ENCODE measurements at places on chromosomes 1 and 21.

DNA sequence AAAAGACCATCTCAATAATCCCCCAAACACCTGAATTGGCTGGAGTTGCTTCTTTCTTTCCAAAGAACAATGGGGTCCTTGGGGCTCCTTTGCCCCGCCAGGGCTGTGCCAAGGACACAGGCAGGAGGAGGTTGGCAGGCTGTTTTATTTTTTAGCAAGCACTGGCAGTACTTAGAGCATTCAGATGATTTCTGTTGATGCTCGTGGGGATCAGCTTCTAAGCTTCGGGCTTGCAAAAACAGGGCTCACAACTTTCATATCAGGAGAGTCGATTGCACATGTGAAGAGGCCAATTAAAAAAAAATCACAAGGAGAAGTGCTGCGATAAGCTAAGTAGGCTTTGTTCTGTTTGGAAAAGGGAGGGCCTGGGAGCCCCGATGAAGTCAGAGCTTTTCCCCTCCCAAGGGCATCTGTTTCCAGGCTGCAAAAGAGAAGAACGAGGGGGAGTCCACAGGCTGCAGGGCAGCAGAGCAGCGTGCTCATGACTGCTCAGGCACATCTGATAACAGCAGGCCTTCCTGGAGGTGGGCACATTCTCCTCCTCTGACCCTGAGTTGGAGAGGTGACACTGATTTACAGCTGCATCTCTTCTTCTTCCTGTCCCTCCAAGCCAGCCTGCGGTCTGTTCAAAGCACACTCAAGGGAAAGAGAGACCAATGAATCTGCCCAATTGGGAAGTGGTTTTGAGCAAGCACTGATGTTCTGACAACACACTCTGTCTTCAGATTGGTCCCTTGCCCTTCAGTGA, 27.3 kb upstream of the BCAR3 start:
- DNase-seq, result no peak

DNA sequence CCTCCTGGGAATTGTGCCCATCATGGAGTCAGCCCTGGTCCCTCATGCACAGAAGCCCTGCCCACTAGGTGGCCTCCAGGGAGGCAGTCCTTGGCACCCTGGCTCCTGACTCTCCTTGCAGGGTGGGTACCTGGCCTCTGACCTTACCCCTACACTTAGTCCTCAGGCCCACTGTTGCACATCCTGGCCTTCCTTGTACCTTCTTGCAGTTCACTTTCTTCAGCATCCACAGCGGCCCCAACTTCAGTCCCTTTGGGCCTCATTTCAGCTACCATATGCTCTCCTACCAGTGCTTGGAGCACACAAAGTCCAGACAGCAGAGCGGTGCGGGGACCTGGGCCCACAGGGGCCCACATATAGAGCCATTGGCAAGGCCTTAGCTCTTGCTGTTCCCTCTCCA, 19.2 kb upstream of the PARP1 start:
- DNase-seq, result no peak

GRCh38 chr1:24996983-24997893, 67.2 kb upstream of the RUNX3 start:
- DNase-seq, result no peak

DNA sequence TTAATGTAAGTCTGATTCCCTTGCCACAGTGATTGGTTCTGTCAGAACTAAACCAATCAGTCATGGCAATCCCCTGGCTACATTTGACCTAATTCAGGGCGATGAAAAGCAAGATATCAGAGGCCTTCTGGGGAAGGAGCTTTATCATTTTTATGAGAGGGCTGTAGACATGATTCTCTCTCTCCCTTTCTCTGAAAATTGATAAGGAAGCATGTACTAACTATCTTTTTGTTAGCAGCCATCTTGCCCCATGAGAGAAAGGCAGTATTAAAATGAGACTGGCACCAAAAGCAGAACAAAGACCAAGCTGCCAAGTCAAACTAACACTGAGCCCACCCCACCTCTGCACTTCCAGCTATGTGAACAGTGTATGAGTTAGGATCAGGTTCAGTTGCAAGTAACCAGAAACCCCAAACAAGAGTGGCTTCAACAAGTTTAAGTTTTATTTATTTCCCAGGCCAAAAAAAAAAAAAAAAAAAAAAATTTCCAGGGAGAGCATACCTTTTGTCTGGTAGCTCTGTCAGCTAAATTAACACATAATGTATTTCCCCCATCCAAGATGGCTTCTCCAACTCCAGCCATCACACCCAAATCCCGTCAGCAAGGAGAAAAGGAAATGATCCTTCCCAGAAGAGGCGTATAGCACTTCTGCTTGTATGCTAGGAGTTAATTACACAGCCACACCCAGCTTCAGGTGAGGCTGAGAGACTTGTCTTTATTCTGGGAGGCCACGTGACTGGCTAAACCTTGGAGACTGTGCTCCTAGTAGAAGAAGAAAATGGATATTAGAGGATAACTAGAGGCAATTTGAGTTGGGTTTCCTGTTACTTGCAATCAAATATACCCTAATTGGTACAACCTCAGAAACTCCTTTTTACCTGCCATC, 105.8 kb upstream of the RALGPS2 start:
- DNase-seq, result no peak

DNA sequence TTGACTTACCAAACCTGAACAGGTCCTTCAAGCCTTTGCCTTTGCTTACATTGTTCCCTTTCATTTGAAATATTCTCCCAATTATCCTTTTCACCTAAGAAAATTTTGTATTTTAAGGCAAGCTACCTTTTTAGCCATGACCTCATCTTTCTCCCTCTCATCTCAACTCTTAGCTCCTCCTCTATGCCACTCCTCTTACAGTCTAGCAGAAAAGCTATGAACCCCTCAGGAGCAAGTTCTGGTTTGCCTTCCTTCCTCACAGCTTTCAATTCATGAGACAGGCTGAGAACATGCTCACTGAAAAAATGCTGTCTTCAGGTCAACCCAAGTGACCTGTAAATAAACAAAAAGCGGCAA, 8.3 kb upstream of the MUTYH start:
- no peak for DNase-seq

- no peak for DNase-seq
Observed at GRCh38 chr1:35316264-35316663, 47.8 kb downstream of the ZMYM4 start.

DNA sequence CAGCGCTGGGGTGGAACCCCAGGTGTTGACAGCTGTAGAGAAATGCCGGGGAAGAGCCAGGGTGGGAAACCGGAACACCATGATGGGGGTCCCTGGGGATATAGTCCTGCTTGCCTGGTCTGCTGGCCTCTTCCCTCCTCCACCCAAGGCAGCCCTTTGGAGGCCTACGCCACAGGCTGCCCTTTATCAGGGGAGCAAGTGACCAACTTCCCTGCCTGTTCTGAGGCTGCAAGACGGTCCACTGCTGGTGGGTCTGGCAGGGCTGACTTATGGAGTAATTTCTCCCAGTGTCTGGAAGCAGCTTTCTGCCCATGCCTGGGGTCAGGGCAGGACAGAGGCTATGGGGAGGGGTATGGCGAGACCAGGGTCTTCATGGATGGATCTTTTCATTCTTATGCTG, 50.8 kb upstream of the EDN2 start:
- DNase-seq, result no peak

GRCh38 chr1:207847116-207847515, 63.8 kb downstream of the CD34 start:
- DNase-seq, result no peak

DNA sequence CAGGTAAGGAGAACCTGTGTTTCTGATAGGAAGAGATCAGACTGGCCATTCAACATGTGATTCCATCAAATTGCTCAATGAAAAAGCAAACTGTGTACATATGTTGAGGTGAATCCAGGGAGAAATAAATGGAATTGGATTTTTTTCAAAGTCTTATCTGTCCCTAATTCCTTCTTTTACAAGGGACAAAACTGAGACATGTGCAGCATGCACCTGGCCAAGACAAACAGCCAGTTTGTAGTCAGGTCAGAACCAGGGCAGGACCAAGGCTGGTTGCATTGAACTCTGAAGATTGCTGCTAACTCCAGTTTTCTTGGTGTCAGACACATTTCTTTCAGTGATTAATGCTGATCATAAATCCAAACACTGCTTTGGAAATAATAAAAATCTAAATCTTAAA, 69.6 kb upstream of the CCDC190 start:
- no peak for DNase-seq

DNA sequence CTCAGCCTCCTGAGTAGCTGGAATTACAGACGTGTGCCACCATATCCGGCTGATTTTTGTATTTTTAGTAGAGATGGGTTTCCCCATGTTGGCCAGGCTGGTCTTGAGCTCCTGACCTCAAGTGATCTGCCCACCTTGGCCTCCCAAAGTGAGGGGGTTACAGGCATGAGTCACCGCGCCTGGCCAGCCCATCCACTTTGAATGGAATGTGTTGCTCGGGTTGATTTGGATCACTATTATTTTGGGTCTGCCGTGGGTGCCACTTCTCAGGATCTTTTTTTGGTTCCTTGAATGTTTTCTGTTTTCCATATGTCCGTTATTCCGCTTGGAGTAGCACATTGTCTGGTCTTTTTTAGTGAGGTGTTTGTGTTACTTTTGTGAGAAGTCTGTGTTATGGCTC, 17.0 kb downstream of the PCNT start:
- DNase-seq, result no peak

DNA sequence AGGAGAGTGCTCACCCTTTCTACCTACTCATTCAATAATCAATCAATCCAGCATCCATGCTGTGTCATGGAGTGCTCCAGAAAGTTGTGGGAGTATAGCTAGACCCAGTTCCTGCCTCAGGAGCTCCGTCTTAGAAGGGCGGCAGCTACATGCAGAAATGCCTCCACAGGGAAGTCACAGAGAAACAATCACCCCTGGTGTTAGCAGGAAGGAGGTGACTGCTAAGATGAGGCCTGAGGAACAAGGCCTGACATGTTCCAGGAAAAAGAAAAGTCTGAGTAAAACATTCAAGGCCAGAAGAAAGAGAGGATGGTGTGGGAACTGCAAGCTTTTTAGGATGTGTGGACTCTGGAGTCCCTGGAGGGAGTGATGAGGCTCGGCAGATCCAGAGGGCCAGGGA, 142.5 kb upstream of the MAGI3 start:
- no peak for DNase-seq

- no peak for DNase-seq
Observed at GRCh38 chr1:149888999-149889289, 10.4 kb upstream of the BOLA1 start.

DNA sequence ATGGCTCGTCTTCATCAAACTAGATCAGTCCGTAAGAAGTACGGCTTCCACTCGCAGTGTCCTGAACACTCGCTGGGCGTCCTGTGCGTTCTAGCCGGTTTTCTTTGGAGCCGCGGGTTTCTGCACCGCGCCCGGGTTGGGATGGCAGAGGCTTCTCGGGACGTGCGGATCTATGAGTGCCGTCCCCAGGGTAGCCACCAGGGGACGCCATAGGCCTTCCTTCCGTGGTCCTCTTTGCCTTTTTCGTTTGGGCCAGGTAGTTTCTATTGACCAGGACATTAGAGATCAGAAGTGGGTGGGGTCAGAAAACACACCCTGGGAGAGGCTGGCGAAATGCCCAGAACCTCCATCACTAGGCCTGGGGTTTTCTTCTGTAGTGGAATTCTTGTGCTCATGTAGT, 273.8 kb downstream of the FAM72C start:
- DNase-seq, result no peak

DNA sequence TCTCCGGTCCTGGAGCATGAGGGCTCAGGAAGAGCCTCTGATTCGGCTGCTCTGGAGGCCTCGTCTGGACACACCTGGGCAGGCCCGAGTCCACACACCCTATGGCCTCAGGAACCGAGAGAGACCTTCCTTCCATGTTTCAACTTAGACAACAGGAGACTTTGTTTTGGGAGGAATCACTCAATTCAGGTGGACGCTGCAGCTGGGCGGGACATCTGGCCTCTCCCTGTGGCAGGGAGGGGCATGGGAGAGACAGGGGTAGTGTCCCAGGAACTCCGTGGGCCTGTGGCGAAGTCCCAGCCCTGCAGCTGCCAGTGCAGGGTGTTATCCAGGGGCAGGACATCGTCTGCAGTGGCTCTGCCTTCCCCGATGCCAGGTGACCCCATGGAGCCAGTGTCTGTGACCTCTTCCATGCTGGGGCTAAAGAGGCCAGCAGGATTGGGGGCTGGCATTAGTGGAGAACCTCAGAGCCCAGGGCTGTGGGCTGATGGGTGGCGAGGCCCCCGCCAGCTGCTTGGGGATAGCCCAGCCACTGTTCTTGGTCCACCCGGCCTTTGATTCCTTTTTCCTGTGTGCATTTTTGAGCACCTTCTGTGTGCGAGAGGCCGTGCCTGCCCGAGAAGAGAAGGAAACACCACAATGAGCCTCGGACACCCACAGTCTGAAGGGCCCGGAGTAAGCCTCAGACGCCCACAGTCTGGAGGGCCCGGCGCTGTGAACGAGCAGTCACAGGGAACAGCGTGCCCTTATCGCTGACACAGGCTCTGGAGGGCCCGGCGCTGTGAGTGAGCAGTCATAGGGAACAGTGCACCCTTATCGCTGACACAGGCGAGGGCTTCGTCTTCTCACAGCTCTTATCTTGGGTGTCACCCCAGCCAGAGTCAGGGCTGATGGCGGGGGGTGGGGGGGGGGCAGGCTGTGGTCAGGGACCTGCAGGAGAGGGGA, 6.2 kb downstream of the COL18A1 start:
- no peak for DNase-seq

DNA sequence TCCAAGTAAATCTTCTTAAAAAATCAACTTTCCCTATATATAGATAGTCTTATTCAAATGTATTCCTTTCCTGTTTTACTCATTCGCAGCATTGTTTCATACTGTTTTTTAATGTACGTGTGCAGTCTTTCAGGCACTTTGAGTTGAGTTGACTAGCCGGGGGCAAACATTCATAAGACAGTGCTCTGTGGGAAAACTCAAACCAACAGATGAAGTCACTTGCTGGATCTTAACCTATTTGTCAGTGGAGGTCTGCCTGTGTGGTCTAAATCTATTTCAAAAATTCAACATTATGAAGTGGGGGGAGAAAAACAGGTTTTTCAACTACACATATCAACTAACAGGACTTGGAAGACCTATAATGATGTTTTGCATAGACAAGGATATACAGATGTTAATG, 6.2 kb downstream of the HSD11B1 start:
- no peak for DNase-seq

- no peak for DNase-seq
Observed at GRCh38 chr1:23178950-23179349, 10.3 kb upstream of the LUZP1 start.

DNA sequence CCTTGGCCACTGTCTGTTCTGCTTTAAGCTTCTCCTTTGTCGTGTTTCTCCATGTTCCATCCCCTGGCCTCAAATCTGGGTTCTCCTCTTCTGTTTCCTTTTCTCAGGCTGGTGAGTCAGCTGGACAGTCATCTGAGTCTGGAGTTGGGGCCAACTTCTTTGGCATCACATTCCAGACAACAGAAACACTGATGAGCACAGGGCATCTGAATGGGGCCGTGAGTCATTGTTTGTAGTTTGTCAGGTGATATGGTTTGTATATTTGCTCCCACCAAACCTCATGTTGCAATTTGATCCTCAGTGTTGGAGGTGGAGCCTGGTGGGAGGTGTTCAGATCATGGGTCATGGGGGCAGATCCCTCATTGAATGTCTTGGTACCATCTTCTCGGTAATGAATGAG, 14.3 kb upstream of the OLIG2 start:
- DNase-seq, result no peak

GRCh38 chr1:117051224-117052064, 8.7 kb upstream of the TTF2 start:
- no peak for DNase-seq
